IMR-90 (cell line): ENCODE measurements at places on chromosomes 12 and 14. TPM values are rescaled to one million over a fixed set of nuclear protein-coding genes. Genes with fewer than 3 reads are reported as not detected.

The FGF6 gene
- not detected in 2 replicates for total RNA-seq

The ADAM20 gene
- total RNA-seq, result 0.18 and 0.28 TPM in 2 replicates

- peak; percentile 17 for DNase-seq
Observed at GRCh38 chr12:80504389-80505163, 60.5 kb downstream of the PTPRQ start.

- peak; percentile 59 for DNase-seq
Observed at GRCh38 chr12:122215771-122216170, 10.1 kb downstream of the DIABLO start.

The KLRD1 gene
- under 0.01 TPM in 2 replicates for total RNA-seq

GRCh38 chr12:19643635-19644034 lies 204.3 kb downstream of the AEBP2 start:
- DNase-seq, result peak; percentile 68

DNA sequence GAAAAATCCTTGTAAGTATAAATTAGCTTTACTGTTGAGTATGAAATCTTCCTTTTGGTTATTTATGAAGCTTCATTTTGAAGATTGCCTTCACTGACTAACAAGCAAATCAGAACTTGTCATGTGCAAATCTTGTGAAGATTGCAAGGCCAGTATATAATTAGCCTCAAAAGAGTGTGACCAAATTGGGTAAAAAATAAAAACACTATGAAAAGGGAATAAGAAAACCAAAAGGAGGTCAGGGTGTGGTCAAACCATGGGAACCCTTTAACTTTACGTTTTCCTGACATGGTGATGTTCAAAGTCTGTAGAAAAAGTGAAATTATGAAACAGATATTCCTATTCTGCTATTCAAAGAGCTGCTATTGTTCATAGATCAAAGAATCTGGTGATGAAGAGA lies 230.3 kb downstream of the BCAT1 start:
- DNase-seq, result no peak

DNA sequence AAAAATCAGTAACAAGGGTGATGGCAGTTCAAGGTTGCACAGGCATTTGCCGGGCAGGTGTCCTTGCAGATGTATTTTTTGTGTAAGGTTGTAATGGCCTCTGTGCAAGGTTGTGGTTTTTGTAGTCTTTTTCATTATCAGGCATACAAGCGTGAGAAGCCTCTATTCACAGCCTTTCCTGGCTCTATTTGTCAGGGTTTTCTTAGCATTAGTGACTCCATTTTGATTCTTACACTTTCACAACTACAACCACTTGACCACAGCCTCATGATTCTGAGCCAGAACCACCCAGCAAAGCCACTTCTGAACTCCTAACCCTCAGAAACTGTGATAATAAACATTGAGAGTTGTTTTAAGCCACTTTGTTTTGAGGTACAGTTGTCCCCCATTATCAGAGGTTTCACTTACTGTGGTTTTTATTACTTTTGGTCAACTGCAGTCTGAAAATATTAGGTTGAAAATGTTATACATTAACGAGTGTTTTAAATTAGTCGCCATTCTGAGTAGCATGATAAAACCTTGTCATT lies 27.5 kb upstream of the CHGA start:
- no peak for DNase-seq

- DNase-seq, result no peak
Observed at GRCh38 chr14:81868172-81868571, 334.5 kb upstream of the SEL1L start.

DNA sequence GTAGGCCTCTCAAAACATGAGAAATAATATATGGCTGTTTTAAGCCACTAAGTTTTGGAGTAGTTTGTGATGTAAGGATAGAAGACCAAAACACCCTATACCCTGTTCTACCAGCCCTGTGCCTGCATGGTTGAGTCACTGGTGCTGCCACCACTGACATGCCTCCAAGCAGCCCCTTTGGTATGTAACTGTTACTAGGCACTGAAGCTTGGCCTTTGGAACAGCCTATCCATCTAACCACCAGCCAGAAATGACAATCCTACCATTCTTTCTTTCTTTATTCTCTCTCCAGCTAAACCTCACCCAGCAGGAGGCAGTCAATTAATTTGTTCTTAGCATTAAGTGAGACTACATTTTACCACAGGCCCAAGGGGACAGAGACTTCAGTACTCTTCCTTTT lies 240.3 kb downstream of the MSRB3 start:
- DNase-seq, result no peak

DNA sequence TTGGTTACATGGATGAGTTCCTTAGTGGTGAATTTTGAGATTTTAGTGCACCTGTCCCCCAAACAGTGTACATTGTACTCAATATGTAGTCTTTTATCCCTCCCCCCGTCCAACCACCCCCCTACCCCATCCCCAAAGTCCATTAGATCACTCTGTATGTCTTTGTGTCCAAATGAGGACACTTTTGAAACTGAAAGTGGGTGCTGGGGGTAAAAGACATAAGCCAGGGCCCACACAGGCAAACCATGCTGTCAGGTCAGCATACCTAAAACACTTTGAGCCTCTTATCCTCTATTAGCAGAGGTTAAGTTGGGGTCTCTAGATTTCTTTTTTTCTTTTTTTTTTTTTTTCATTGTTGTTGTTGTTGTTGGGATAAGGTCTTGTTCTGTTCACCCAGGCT lies 31.3 kb upstream of the KICS2 start:
- no peak for DNase-seq

GRCh38 chr12:68641138-68641537 lies 30.4 kb downstream of the RAP1B start:
- DNase-seq, result no peak

- DNase-seq, result no peak
Observed at GRCh38 chr12:70920251-70920851, at the start of gene PTPRR. Gene PTPRR, minus strand, starts transcription at chr12:70920738. Its CDS starts 348 bp downstream, at chr12:70920390.

- no peak for DNase-seq
Observed at GRCh38 chr12:55938826-55939501, 8.0 kb downstream of the DGKA start.

DNA sequence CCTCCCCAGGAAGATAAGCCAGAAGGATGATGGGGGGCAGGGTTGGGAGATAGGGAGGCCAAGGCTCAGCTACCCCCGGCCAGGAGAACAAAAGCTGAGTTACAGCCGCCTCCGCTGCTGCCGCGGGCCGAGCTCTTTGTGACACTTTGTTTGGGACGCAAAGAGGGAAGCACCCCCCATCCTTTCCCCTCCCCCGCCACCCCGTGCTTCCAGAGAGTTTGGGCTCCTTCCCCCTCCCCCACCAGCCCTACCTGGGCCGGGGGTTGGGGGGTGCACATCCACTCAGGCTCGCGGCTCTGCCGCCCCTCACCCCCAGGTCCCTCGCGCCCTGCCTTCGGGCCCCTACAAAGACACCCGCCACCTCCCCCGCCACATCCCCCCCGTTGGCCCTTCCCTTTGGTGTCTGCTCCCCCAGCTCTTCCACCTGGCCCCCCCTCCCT lies 799 bp downstream of the ZNF219 start:
- DNase-seq, result no peak

The BMAL2 gene
- 55.3 and 57.0 TPM in 2 replicates for total RNA-seq

The RHOJ gene
- total RNA-seq, result 7.8 and 9.5 TPM in 2 replicates

The HELB gene
- total RNA-seq, result 2.9 and 3.6 TPM in 2 replicates

- peak; percentile 60 for DNase-seq
Observed at GRCh38 chr14:65879248-65880009, 466.9 kb downstream of the FUT8 start.

- DNase-seq, result peak; percentile 46
Observed at GRCh38 chr12:101086490-101087135, 123.4 kb downstream of the SLC5A8 start.
